ENCODE measurements at places on chromosomes 11 and 22. TPM values are rescaled to one million over a fixed set of nuclear protein-coding genes. Genes with fewer than 3 reads are reported as not detected.

DNA sequence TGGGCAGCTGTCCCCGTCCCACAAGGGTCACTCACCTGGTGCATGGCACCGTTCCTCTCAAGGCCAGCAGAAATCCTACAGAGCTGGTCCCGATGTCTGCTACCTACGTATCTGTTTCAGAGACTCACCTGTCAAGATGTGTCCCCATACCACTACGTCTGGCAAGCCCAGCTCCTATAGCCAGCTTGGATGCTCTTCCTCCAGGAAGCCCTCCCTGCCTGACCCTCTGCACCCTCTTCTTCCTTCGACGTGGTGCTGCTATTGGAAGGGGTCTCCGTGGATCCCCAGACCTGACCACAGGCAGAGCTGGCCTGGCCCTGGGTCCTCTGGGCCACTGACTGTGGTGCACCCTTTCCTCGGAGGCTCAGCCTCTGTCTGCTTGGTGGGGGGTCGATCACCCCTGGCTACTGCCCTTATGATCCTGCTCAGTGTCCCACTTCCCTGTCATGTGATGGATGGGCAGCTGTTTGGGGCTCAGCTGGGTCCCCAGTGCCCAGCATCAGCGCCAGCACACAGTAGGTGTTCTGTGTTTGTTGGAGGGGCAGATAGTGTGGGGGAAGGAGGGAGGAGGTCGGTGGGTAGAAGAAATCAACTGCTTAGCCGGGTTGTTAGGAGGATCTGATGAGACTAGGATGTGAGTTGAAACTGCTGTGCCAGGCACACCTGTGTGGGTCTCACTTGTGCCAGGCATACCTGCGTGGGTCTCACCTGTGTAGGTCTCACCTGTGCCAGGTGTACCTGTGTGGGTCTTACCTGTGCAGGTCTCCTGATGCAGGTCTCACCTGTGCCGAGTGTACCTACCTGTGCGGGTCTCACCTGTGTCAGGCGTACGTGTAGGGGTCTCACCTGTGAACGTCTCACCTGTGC, 21.7 kb upstream of the ARHGAP8 start:
- H3K4me3 ChIP-seq, result no peak overlapping the region
- no peaks in the 10 kb centered on the region for H3K27me3 ChIP-seq
- H3K4me1 ChIP-seq, result no peaks in the 10 kb centered on the region
- no peak overlapping the region for H3K27ac ChIP-seq
- peaks cover 4% of the 10 kb centered on the region for H3K36me3 ChIP-seq

GRCh38 chr11:102216433-102217075, 100.7 kb upstream of the BIRC3 start:
- DNase-seq, result no peak
- H3K4me1 ChIP-seq, result no peaks in the 10 kb centered on the region
- H3K4me3 ChIP-seq, result no peak overlapping the region
- H3K36me3 ChIP-seq, result no peaks in the 10 kb centered on the region

DNA sequence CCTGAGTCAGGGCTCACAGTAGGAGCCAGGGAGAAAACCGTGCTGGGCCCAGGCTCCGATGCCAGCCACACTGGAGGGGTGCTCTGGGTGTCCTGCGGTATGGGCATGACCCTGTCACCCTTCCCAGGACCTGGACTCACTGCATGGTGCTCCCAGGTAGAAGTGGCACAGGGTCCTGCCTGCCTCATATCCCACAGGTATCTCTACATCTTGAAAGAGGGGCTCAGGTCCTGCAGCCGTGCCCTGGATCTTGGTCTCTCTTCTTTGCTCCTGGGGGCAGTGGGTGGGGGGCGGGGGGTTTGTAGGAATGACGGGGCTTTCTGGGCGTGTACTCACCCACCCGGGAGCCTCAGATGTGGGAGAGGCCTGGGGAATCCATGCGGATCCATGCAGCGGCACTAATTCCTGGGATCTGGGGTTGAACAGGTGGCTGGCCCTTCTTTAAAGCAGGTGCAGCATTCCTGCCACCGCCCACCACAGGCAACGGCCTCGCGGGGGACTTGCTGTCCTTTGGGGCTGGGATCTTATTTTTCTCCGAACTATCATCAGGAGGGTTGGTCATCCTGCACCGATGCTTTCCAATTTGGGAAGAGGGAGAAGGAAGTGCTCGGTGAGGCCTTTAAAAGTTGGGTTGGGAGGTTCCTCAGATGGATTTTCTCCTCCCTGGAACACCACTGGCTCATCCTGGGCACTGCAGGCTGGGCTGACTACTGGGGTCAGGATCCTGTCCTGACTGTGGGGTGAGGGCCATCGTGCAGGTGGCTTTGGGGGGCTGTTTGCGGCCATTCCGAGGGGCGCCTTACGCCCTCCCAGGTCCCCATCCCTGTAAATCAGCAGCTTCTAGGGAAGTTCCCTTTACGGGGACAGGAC, 886.4 kb downstream of the BRD1 start:
- H3K4me3 ChIP-seq, result no peak overlapping the region
- H3K4me1 ChIP-seq, result no peaks in the 10 kb centered on the region
- no peaks in the 10 kb centered on the region for H3K36me3 ChIP-seq
- H3K27me3 ChIP-seq, result no peaks in the 10 kb centered on the region
- H3K27ac ChIP-seq, result no peak overlapping the region
- no peak for DNase-seq

DNA sequence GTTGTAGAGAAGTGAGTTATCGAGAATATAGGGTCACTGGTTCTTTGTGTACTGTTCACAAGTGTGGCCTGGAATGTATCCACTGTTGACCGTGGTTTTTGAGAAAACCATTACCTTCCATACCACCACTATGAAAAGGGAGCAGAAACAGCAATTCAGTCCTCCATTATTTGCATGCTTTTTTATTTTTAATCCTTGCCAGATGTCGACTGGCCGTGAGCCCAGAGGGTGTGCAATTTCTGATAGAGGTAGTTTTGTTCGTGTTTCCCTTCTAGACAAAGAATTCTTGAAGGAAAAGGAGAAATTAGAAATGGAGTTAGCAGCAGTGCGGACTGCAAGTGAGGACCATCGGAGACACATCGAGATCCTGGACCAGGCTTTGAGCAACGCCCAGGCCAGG, 81.7 kb downstream of the AMOTL1 start:
- no peak overlapping the region for H3K4me3 ChIP-seq
- no peaks in the 10 kb centered on the region for H3K36me3 ChIP-seq
- no peak overlapping the region for H3K27ac ChIP-seq
- H3K4me1 ChIP-seq, result no peaks in the 10 kb centered on the region

DNA sequence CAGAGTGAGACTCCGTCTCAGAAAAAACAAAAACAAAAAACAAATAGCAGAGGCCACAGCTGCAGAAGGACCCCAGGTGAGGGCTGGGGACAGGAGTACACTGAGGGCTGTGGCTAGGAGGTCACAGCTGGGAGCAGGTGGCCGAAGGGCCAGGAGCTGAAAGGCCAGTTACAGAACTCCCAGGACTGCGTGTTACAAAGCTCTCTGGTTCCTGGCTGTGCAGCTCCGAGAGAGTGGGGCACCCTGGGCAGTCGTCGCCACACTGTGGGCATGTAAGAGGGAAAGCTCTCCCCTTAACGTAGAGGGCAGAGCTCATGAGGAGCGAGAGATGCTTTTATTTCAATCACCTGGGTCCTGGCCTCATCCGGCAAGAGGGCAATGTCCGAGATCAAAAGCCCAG, 10.1 kb upstream of the NCF4 start:
- H3K27me3 ChIP-seq, result peaks cover 6% of the 10 kb centered on the region
- no peak overlapping the region for H3K4me3 ChIP-seq
- H3K27ac ChIP-seq, result no peak overlapping the region
- no peak for DNase-seq
- H3K4me1 ChIP-seq, result peaks cover 13% of the 10 kb centered on the region

DNA sequence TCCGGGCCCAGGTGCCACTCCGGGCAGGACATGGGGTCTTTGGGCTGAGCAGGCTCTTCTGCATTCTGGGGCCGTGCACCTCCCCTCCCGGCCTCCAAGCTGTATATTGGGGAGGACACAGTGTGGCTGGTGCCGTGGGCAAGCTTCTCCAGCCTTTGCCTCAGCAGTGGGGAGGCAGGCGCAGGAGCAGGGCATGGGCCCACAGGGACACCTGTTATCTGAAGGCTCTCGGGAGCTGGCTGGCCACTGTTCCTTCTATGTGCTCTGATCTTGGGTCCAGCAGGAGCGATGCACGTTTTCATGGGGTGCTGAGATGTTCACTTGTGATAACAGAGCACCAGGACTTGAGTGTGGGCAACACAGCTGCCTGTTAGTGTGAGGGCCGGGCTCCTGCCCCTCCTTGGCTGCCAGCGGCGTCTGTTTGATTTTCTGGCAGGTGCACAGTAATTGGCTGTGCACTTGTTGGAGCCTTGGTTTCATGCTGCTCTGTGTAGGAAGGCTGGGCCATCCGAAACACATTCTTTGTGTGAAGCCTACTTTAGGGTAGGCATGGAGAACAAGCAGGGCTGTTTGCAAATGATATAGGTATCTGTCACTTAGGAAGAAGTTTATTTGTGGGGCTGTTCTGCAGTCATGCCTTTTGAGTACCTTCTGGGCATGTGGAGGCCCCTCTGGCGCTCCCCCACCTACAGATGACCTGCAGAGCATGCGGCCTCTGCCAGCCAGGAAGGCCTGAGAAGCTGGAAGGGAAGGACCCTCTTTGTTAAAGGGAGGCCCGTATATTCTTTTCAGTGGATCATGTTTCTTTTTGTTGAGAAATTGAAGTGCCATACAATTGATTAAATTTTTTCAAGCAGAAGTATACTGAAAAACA, 201.5 kb downstream of the TBC1D22A start:
- no peak overlapping the region for H3K4me3 ChIP-seq
- H3K36me3 ChIP-seq, result no peaks in the 10 kb centered on the region
- H3K27ac ChIP-seq, result no peak overlapping the region
- no peaks in the 10 kb centered on the region for H3K27me3 ChIP-seq
- peaks cover 3% of the 10 kb centered on the region for H3K4me1 ChIP-seq

Gene DNAJB13
- 0.30 TPM for total RNA-seq

- no peaks in the 10 kb centered on the region for H3K36me3 ChIP-seq
- no peak overlapping the region for H3K27ac ChIP-seq
- DNase-seq, result no peak
These were observed 8.7 kb upstream of the CLPB start for GRCh38 chr11:72443016-72443415.

Gene SLCO2B1
- 2.4 TPM for total RNA-seq

GRCh38 chr11:7536100-7536499, 22.3 kb downstream of the PPFIBP2 start:
- H3K27me3 ChIP-seq, result no peaks in the 10 kb centered on the region
- H3K27ac ChIP-seq, result no peak overlapping the region
- DNase-seq, result no peak
- H3K4me3 ChIP-seq, result no peak overlapping the region

Gene SLC17A6
- not detected for total RNA-seq

GRCh38 chr11:134260503-134260902, 7.1 kb downstream of the ACAD8 start:
- no peak overlapping the region for H3K27ac ChIP-seq
- H3K4me1 ChIP-seq, result no peaks in the 10 kb centered on the region
- H3K36me3 ChIP-seq, result peaks cover 30% of the 10 kb centered on the region
- no peaks in the 10 kb centered on the region for H3K27me3 ChIP-seq
- no peak overlapping the region for H3K4me3 ChIP-seq
- DNase-seq, result no peak

Gene IL18BP
- total RNA-seq, result 21.4 TPM

Gene OVOL1
- not detected for total RNA-seq

DNA sequence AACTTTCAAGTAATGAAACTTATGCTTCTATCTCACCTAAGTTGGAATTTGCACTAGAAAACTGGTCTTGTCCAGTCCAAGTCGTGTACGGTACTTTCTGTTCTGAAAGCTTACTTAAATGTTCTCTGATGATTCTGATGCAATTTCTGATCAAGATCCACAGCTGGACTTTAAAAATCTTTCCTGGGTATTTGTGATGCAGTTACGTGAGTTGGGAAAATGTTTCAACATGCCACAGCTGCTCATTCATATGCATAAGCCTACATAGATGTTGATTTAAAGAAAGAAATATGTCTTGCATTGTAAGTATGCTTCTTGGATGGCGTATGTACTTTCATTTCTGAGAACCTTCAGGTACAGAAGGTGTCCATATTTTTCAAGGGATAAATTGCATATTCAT, 493.7 kb upstream of the CCDC90B start:
- H3K4me3 ChIP-seq, result no peak overlapping the region
- no peaks in the 10 kb centered on the region for H3K4me1 ChIP-seq
- H3K27me3 ChIP-seq, result no peaks in the 10 kb centered on the region
- no peaks in the 10 kb centered on the region for H3K36me3 ChIP-seq

DNA sequence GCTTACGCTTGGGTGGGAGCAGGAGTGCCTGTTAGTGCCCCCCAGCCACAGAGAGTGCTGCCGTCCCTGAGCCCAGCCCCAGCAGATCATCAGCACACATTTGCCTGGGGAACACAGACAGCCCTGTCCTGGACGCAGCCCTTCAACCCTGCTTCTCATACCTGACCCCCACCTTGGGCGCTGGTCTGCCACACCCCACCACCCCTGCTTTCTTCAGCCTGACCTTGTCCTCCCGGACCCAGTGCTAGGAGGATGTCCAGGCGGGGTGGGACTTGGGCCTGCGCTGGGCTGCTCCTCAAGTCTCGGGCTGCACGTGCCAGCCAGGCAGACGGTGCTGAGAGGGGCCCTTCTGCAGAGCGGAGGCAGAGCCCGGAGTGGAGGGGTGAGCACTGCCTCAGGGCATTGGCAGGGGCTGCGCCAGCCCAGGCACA, 119.2 kb downstream of the KCNQ1OT1 start:
- no peak overlapping the region for H3K27ac ChIP-seq
- H3K36me3 ChIP-seq, result no peaks in the 10 kb centered on the region
- no peaks in the 10 kb centered on the region for H3K4me1 ChIP-seq

Gene GAL3ST1
- 1.4 TPM for total RNA-seq

Gene OR51B2
- not detected for total RNA-seq

DNA sequence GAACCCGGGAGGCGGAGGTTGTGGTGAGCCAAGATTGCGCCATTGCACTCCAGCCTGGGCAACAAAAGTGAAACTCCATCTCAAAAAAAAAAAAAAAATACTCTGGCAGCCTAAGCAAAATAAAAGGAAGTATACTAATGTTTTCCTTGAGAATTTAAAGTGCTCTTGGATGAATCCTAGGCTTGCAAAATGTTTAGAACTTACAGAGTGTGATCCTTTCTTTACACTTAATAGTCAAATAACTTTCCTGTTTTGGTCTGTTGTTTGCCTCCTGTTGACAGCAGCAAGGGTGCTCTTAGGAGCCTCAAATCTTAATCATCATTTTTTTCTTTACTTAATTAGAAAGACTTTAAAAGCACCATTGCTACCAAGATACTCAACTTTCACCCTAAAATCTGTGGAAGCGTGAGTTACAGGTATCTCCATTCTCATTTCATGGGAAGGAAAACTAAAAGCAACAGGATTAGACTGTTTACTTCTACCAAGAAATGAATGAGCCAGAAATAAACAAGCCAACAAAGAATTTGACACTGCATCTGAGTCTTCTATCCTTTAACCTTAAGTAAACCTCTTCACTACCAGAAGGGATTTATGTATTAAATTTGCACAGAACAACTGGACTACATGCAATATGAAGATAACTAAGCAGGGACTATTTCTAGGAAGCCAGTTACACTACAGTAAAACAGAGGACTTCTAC, 38.7 kb upstream of the CRTAM start:
- DNase-seq, result no peak
- H3K4me3 ChIP-seq, result no peak overlapping the region
- peaks cover 47% of the 10 kb centered on the region for H3K36me3 ChIP-seq
- no peak overlapping the region for H3K27ac ChIP-seq

- H3K4me1 ChIP-seq, result peaks cover 4% of the 10 kb centered on the region
- no peaks in the 10 kb centered on the region for H3K27me3 ChIP-seq
- H3K27ac ChIP-seq, result no peak overlapping the region
- H3K4me3 ChIP-seq, result no peak overlapping the region
- no peaks in the 10 kb centered on the region for H3K36me3 ChIP-seq
These were observed 40.5 kb upstream of the BIRC3 start for GRCh38 chr11:102276783-102277182.

GRCh38 chr22:49928555-49929210, 10.2 kb downstream of the CRELD2 start:
- H3K4me1 ChIP-seq, result peaks cover 49% of the 10 kb centered on the region
- no peak for DNase-seq
- H3K27ac ChIP-seq, result no peak overlapping the region
- no peak overlapping the region for H3K4me3 ChIP-seq
- no peaks in the 10 kb centered on the region for H3K27me3 ChIP-seq

Gene TPBGL
- total RNA-seq, result 0.15 TPM

Data from CD4-positive, alpha-beta memory T cell (primary cell).